NCI-H2171 treated with DMSO at 0.1 percent for 48 hours (cell line): ENCODE measurements at places on chromosomes 6 and 20.
A peak's percentile ranks its signal among the peaks of the same experiment; 100 is the strongest.

DNA sequence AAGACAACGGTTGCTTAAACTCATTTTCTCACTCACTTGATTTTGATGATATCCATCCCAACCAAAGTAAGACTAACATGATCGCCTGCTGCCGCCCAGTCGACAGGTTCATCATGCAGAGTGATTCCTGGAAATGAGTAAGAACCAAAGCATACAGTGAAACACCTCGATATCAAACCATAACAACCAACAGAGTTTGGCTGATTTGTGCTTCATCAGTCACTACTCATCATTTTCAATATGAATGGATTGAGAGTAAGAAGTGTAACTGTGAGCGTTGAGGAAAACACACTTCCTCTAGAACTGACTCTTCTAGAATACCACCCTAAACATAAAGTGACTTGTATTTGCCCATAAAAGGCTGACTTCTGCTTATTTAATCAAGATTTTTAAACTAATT is 29.2 kb upstream of the ALDH8A1 start:
- no peak for DNase-seq

- DNase-seq: no peak
These were observed 242.9 kb upstream of the ZFP64 start for GRCh38 chr20:52434453-52434852.

GRCh38 chr20:40926928-40927327 is 101.7 kb upstream of the TOP1 start:
- no peak for DNase-seq

- no peak for DNase-seq
These were observed 29.9 kb downstream of the RTN4IP1 start for GRCh38 chr6:106599440-106599839.

- DNase-seq: no peak
These were observed 28.8 kb downstream of the FERMT1 start for GRCh38 chr20:6094063-6094462.

- DNase-seq: no peak
These were observed 294.4 kb upstream of the PRDM1 start for GRCh38 chr6:105791583-105792318.

GRCh38 chr6:117555882-117556498 is 46.3 kb downstream of the GOPC start:
- DNase-seq: peak; percentile 25

GRCh38 chr6:15152700-15153099 is 93.2 kb upstream of the JARID2 start:
- DNase-seq: peak; percentile 78
